ENCODE measurements at places on chromosomes 5 and 9. TPM values are rescaled to one million over a fixed set of nuclear protein-coding genes. Genes with fewer than 3 reads are reported as not detected.
A peak's percentile ranks its signal among the peaks of the same experiment; 100 is the strongest.

The PRRC2B gene
- total RNA-seq, result 65.3 TPM

The GABBR2 gene
- total RNA-seq, result not detected

The BTNL3 gene
- total RNA-seq, result not detected

The IFNB1 gene
- total RNA-seq, result not detected

The CD74 gene
- 176 TPM for total RNA-seq

The ACOT12 gene
- total RNA-seq, result not detected

The SH2D3C gene
- total RNA-seq, result 3.1 TPM

The MEF2C gene
- 32.1 TPM for total RNA-seq

DNA sequence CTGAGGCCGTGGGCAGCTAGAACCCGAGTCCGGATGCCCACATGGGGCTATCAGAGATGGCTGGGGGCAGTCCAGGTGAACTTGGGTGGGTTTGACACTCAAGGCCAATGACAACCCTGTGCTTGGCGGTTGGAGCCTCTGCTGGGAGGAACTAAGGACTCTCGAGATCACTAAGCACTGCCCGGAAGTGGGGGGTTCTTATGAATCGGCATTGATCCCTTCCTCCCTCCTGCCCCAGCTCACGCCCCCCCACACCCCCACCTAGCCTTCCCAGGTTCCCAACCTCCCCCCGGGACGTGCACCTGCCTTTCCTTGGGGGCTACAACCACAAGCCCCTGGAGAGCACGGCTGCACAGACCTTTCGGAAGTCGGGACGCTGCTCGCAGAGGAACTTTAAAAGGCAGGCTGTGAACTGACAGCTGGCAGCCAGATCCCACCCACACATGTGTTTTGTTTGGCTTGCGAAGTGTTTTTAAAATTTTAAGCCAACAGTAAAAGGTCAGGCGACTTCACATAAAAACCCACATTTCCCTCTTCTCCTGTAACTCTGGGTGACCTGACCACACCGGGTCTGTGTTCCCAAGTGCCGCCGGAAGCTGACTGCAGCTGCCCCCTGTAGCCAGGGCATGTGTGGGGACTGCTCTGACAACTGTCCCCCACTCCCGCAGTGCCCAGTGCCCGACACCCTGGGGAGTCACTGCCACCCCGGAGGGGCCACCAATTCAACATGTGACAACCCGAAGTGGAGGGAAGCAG is 5.1 kb upstream of the RALGDS start:
- peak; percentile 80 for DNase-seq

GRCh38 chr9:126341426-126341825 is 14.8 kb downstream of the MVB12B start:
- no peak for DNase-seq

GRCh38 chr5:111703662-111704061 is 53.3 kb downstream of the NREP start:
- DNase-seq, result no peak

- DNase-seq, result no peak
Measured at GRCh38 chr9:126927419-126927818, 12.8 kb downstream of the RALGPS1 start.

- DNase-seq, result no peak
Measured at GRCh38 chr5:61614606-61615005, 282.5 kb downstream of the ZSWIM6 start.

DNA sequence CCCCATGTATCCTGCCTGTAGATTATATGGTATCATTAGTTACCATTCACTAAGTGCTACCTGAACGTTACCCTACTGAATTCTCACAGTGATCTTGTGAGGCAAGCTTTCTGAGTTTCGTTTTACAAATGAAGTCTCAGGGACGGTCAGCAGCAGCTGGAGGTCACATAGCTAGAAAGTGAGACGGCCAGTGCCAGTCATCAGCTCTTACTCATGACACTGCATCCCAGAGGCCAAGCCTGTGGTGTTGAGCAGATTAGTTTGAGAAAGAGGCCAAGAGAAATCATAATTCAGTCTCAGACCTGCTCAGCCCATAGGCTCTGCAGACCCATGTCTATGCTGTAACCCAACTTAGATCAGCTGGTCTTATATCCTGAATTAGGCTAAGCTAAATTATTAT is 95.7 kb upstream of the EGFLAM start:
- no peak for DNase-seq

DNA sequence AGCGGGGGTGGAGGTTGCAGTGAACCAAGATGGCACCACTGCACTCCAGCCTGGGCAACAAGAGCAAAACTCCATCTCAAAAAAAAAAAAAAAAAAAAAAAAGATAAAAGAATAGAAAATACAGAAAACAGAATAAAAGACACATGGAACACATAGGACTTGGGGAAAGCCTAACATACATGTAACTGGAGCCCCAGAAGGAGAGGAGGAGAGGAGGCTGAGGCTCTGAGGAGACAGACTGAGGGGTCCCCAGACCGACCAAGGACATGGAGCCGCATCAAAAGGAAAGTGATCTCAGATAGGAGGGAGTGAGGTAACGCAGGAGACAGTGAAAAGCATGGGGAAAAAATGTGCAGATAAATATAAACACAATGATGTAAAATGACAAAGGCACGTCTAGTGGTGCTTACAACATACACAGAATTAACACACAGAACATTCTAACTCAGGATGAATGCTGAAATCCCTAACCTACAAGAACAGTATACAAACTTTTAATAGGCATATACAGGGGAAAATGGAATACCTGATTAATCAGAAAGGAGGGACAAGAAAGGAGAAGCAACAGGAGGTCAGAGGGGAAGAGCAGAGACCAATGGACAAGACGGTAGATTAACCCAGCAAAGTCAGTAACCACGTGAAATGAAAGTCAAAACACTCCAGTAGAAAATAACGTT is 65.2 kb upstream of the UBAC1 start:
- DNase-seq, result no peak

DNA sequence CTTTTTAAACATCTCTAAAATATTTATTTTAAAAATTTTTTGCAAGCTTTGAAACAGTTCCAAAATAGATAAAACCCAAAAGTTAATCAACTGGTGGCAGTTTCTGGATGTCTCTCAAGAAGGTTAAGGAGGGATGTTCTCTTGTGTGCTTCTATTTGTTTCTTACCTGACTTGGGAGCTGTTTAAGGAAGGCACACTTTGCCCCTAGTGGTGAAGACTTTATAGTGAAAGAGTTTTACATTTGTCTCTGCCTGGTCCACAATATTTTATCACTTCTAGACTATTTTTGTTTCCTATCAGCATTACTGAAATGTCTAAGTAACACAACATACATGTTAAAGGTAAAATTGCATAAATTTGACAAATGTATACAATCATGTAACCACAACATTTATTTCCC is 552.8 kb downstream of the SEMA5A start:
- no peak for DNase-seq

- no peak for DNase-seq
Measured at GRCh38 chr9:70504834-70505233, 90.4 kb upstream of the KLF9 start.

- no peak for DNase-seq
Measured at GRCh38 chr9:109743696-109744095, 36.3 kb upstream of the PALM2AKAP2 start.

DNA sequence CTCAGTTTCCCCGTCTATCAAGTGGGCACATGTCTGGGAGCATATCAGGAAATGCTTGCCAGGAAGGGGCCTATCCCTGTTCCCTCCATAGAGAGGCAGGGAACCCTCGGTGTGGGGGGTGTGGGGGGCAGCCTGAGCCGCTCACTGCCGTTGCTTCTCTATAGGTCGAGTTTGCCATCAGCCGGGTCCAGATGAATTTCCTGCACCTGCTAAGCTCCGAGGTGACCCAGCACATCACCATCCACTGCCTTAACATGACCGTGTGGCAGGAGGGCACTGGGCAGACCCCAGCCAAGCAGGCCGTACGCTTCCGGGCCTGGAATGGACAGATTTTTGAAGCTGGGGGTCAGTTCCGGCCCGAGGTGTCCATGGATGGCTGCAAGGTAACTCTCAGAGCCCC is 13.8 kb upstream of the ORM1 start:
- DNase-seq, result peak; percentile 48

DNA sequence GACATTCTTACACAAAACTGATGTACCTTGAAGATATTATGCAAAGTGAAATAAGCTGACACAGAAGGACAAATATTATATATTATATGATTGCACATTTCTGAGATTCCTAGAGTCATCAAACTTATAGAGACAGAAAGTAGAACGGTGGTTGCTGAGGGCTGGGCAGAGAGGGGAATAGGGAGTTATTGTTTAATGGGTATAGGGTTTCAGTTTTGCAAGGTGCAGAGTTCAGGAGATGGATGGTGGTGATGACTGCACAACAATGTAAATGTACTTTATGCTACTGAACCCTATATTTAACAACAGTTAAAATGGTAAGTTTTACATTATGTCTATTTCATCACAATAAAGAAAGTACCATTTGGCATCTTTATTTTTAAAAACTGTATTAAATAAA is 315.8 kb upstream of the POU5F2 start:
- no peak for DNase-seq

DNA sequence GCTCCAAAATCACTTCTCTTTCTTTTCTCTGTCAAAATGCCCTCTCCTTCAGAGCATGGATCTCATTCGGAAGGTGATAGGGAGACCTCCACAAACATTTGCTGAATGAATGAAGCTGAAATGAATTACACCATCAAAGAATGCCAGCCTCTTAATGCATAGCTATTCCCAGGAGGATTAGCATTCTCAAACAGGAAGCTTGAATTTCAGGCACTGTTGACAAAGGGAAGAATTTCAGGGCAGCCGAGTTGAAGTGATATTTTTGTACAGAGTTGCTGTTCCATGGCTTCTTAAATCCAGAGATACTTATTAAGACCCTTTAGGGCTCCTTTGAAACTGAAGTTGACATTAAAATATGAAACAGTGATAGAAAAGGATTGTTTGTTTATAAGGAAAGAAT is 18.8 kb downstream of the HBEGF start:
- DNase-seq, result no peak

DNA sequence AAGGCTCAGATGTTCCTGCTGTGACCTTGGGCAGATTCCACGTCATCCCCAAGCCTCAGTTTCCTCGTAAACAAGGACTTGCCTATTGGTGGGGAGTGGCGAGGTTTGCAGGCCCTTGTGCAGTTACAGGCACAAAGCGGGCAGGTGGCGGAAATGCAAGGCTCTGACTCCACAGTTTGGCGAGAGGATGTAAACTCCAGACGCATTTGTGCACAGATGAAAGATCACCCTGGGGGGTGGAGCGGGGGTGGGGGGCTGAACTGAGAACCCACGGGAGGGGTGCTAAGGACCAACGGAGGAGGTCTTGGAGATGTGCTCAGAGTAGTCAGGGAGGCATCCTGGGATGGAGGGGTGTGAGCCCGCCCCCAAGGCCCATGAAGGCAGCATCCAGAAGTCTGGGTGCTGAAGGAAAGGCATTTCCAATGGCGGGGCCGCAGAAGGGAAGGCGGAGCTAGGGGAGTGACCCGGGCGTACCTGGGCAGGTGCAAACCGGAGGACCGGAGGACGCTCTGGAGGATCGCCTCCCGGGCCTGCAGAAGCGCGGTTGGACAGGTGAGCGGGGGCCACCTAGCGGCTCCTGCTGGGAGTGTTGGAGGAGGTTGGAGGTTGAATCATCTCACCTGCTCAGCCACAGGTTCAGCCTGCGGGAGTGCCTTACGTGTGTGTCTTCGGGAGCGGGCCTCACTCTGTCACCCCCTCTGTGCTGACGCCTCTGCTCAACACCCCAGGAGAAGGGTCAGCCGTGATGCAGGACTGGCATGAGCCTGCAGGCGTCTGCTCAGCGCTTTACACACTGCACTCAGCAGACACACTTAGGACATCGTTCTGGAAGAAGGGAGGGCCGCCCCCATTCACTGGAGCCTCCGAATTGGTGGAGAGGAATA is 1.9 kb upstream of the FIBCD1 start:
- DNase-seq, result peak; percentile 79

DNA sequence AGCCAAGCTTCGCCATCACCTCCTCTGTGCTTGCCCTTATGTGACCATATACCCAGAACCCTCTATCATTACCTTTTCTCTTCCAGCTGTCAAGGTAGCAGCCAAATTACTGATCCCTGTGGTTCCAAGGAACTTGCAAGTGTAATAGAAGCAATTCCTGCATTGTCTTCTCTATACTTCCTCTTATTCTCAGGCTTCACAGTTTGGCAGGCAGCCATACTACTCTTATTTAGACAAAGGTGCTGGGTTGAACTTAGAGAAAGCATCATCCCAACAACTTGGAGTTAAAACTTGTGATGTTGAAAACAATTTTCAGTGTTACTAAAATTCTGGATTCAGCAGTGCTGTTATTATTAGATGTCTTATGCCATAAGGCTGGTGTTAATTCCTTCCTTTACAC is 93.2 kb downstream of the NLN start:
- no peak for DNase-seq

DNA sequence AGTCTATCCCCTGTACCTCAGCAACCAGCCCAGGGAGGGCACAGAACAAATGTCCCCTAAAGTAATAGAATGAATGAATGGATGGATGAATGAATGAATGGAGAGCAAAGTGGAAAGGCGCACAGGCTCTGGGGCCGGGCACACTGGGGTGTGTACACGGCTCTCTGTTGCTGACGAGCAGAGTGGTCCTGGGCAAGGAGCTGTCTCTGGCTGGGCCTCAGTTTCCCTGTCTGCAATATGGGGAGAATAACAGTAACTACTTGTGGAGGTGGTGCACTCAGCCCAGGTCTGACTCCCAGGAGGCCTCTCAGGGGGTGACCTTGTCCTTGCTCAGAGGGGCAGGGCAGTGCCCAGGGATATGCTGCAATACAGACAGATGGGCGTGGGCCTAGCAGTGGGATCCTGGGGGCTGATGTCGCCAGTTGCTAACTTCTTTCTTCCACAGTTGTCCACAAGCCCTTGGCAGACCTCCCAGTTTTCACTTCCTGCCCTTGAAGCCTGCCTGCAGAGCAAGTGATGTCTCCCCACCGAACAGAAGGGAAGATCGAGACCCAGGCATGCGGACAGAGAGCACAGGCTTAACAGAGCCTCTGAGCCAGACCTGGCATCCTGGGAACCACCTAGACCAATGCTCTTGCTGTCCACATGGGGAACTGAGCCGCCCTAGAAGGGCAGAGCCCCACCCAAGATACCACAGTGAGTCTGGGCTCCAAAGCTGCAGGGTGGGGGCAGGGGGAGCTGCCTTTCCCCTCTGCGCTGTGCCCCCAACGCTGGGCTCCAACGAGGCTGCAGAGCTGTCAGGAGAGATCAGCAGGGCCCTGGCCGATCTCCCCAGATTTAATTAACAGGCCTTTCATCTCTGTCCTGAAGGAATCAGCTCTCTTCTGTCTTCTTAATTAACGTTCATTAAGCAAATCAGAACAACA is 13.6 kb upstream of the LAMC3 start:
- DNase-seq, result no peak

All from sigmoid colon (tissue), 7 donors.